ENCODE measurements at places on chromosomes 3 and 15. TPM values are rescaled to one million over a fixed set of nuclear protein-coding genes. Genes with fewer than 3 reads are reported as not detected.

The CNTN4 gene
- total RNA-seq: 0.52 TPM

The INKA1 gene
- total RNA-seq: 7.9 TPM

DNA sequence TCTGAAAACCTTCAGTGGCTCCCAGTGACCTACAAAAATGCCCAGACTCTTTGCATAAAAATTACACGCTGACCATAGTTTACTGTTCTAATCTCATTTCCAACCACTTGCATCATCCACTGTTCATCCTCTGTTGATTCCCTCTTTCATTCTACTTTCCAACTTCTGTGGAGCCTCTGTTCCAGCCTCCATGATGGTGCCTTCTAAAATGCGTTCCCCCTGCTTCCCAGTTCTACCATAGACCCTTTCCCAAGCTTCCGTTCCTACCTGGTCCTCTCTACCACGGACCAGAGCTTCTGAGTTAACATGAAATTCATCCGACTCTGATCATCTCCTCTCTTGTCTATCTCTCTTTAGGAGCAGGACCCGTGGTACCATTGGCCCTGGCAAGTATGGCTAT lies 127.0 kb downstream of the THSD4 start:
- H3K27ac ChIP-seq: no peak overlapping the region
- no peaks in the 10 kb centered on the region for H3K36me3 ChIP-seq
- peaks cover 10% of the 10 kb centered on the region for H3K4me1 ChIP-seq
- no peak overlapping the region for H3K4me3 ChIP-seq
- no peak for DNase-seq
- no peaks in the 10 kb centered on the region for H3K27me3 ChIP-seq

DNA sequence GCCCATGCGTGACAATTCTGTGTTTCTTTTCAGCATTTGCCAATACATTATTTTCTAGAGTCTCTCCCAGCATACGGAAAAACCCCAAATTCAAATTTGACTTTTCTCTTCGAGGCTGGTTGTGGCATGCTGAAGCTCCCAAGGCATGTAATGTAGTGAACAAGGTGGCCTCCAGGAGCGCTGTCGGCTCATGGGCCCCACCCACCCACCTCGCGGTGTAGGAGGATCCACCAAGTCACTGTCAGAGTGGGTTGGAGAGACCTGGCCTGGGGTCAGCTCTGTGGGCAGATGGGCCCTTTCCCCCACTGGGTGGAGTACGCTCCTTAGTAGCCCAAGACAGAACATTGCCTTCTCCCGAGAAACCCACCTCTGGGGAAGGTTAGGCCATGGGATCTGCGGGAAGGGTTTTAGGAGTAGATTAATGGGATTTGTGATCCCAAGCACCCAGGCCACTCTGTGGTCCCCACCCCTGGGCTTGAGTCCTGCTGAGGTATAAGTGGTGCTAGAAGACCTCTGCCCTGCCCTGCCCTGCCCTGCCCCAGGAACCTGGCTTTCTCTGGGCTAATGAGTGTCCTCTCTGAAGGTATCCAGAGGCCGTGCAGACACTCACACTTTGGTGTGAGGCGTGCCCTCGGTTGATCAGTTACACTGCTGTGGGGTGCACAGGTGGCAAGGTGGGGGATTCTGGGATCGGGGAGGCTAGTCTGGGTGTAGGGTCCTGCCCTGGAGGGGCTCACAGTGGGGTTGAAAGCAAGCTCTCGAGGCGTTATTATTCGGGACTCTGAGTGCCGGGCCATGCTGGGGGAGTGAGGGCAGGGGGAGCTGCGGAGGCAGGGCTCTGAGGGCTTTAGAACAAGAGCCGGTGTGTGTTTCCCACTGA lies 97.9 kb downstream of the APBA2 start:
- H3K4me1 ChIP-seq: peaks cover 32% of the 10 kb centered on the region
- no peaks in the 10 kb centered on the region for H3K27me3 ChIP-seq
- peak overlapping the region; percentile 38 for H3K27ac ChIP-seq
- DNase-seq: no peak
- no peaks in the 10 kb centered on the region for H3K36me3 ChIP-seq
- H3K4me3 ChIP-seq: no peak overlapping the region

GRCh38 chr3:132519914-132520313 lies 77.2 kb upstream of the ACKR4 start:
- DNase-seq: no peak
- H3K36me3 ChIP-seq: peaks cover 36% of the 10 kb centered on the region
- no peaks in the 10 kb centered on the region for H3K27me3 ChIP-seq
- H3K4me1 ChIP-seq: no peaks in the 10 kb centered on the region
- H3K27ac ChIP-seq: no peak overlapping the region

DNA sequence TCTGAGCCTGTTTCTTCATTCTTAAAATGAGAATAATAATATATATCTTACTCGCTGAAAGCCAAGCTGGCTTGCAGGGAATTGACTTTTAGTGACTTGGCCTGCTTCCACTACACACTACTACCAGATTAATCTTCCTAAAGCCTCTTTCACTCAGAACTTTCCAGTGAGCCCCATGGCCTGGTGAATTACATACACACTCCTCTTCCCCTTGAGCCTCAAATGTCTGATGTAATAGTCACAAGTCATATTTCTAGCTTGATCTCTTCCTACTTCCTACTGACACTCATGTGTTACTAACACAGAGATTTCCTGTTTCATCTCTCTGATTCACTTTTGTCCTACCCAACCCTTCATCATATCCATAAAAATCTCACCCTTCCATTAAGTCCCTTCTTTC lies 82.7 kb upstream of the SOX2 start:
- peaks cover 15% of the 10 kb centered on the region for H3K4me1 ChIP-seq
- no peak overlapping the region for H3K27ac ChIP-seq
- DNase-seq: no peak
- no peak overlapping the region for H3K4me3 ChIP-seq
- no peaks in the 10 kb centered on the region for H3K27me3 ChIP-seq
